ENCODE measurements at places on chromosomes 16 and 17.

- no peak for DNase-seq
These were observed 72.9 kb downstream of the DNAH9 start for GRCh38 chr17:11671126-11671525.

DNA sequence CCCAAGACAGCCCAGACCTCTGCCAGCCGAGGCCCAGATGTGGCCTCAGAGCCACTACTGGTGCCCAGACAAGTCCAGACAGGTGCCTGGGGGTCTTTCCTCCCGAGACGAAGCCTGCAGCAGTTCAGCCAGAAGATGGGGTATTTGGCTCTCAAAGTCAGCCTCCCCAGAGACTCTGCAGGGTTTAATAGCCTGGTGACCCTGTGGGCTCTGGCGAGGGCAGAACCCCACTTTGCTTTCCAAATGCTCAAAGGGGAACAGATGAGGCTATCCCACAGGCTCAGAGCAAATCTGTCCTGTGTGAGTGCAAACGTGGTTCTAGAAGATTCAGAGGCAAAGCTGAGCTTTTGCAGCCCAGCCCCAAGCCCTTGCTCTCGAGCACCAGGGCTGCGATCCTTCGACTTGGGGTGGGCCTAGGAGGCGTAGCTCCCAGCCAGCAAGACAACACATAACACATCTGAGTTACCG is 236.0 kb downstream of the MRTFB start:
- DNase-seq = no peak

- DNase-seq = peak; percentile 92
These were observed 30.2 kb downstream of the TPSG1 start for GRCh38 chr16:1194665-1195392.

DNA sequence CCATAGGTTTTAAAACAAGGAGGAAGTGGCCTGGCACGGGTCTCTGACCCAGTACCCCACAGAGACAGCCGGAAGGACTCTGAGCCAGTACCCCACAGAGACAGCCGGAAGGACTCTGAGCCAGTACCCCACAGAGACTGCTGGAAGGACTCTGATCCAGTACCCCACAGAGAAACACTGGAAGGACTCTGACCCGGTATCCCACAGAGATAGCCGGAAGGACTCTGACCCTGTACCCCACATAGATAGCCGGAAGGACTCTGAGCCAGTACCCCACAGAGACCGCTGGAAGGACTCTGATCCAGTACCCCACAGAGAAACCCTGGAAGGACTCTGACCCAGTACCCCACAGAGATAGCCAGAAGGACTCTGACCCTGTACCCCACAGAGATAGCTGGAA is 49.0 kb downstream of the TRARG1 start:
- no peak for DNase-seq

DNA sequence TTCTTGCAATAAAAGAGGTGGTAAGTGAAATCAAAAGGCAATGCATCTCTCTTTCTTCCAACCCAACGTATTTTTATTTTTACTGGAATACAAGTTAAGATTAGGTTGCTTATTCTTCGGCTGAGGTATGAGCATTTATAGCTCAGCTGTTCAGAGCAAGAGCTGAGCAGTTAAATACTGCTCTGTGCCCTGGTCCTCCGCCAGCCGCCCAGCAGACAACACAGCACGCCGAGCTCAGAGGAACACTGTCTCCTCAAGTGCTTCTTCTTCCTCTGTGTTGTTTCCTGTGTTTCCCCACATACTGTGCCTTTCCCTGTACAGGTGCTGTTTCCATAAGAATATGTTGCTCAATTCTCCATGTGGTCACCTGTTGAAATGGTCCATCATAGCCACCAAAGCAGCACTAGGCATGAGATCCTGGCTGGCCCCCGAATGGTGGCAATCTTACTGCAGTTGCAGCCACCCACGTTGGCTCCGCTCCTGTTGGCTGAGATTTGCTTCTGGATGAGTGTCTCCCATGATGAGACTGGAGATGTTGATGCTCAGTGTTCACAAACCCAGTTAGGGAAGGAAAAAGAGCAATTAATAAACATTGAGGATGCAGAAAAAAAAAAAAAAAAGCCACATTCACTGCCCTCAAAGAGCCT is 515.3 kb downstream of the GRIN2A start:
- no peak for DNase-seq

DNA sequence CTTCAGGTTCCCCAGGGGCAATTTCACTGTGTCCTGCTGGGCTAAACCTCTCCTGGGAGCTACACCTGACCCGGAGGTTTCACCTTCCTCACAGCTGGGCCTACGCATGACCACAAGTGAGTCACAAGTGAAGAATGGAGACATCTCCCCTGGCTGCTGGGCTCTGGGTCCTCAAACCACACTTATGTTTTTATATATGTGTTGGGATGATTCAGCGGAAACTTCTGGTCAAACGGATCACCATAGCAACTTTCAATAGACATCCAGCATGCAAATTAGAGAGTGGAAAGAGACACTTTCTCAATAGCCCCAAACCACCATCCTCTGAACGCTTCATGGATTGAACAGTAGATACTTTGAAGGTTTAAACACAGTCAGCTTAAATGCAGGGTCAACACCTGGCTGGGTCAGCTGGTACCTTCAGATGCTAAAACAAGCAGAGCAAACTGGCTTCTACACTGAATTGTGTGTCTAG is 28.0 kb upstream of the MAF start:
- no peak for DNase-seq

DNA sequence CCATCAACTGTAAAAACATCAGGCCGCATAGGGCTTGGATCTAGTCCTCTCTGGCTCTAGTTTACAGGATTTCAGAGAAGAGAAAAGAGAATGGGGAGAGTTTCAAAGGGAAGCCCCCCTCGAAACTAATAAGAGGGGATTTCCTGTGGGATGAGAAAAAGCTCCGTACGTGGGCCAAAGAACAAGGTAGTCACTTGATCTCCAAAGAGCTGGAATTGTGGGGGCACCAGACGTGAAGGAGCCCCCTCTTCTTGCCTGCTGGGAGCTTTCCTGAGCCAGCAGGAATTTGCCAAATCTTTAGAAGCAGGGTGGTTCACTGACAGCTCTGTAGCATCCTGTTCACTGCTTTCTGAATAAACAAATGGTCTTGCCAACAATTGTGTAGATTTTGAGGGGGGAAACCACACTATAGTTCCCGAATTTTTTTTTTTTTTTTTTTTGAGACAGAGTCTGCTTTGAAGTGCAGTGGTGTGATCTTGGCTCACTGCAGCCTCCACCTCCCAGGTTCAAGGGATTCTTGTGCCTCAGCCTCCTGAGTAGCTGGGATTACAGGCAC is 7.0 kb upstream of the TMIGD1 start:
- no peak for DNase-seq

DNA sequence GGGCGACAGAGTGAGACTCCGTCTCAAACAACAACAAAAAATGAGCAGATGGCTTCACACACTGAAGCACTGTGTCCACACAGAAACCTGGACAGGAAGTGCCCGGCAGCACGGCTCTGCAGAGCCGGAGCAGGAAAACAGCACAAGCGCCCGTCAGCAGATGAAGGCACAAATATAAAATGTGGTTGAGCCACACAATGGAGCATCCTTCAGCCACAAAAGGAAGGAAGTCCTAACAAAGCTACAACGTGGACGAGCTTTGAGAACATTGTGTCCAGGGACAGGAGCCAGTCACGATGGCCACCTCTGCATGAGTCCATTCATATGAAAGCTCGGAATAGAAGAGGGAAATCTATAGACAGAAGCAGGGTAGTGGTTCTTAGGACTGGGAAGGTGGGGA is 15.7 kb downstream of the RHBDF2 start:
- no peak for DNase-seq

DNA sequence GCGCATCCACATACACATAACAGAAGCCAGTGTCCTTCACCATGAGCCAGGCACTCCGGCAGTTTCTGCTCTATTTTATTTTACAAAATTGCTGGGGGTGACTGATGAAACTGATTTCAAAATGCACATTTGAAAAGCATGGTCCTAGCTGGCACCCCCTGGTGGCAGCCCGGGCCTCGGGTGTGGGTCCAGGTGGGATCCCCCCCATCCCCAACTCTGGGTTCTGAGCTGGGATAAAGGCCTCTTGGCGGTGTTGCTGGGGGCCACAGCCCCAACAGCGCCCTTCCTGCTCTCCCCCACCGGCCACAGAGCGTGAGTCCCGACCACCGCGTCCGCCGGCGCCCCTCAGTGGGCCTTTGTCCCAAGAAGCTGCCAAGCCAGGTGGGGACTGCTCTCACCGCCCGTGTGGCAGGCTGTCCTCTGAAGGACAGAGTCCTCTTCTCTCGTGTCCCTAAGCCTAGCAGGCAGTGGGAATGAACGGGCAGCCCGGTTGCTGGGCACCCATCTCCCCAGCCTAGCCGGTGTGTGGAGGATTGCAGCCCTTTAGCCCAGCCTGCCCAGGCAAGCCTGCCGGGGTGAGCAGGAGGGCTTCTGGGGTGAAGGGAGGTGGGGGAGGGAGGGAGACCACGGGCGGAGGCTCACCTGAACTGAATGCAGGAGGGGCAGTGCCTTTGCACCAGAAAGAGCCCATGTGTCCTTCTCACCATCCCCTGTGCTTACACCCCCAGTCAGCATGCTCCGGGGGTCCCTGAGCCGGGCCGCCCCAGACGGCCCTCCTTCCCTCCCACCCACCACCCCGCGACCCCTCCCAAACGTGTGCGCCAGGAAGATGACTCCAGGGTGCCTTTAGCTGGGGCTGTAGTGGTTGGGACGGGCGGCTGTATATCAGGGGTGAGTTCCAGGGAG is 898 bp downstream of the SNAI3 start:
- peak; percentile 73 for DNase-seq

- DNase-seq = no peak
These were observed 6.2 kb downstream of the COL1A1 start for GRCh38 chr17:50194934-50195865.

- DNase-seq = peak; percentile 37
These were observed 11.8 kb upstream of the GAS7 start for GRCh38 chr17:10210151-10210574.

DNA sequence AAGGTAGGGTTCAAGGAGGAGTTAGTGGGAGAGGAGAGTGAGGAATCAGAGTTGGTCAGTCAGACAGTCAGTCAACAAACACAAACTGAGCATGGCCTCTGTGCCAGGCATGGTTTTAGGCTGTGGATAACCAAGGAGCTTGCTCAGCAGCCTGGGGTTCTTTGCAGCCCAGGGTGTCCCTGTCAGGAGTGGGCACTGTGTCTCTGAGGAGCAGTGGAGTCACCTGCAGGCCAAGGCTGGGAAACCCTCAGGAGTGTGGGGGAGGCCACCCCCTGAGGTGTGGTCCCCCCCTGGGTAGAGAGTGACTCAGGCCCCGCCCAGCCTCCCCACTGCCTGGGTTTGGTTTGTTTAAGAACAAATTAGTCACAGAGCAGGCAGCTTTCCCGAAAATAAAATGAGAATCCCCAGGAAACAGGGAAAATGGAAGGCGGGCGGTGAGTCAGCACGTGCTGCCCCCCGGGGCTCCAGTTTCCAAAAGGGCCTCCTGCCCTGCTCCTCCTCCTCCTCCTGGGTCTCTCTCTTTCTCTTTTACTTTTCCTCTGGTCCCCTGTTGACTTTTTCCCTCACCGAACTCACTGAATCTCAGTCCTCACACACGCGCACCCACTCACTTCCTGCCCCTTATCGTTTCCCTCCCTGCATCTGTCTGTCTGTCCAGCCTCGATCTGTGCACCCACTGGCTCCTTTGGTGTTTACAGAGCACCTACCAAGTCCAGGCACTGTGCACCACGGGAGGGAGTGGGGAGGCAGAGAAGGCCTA is 44.3 kb downstream of the SOCS3 start:
- DNase-seq = peak; percentile 36

DNA sequence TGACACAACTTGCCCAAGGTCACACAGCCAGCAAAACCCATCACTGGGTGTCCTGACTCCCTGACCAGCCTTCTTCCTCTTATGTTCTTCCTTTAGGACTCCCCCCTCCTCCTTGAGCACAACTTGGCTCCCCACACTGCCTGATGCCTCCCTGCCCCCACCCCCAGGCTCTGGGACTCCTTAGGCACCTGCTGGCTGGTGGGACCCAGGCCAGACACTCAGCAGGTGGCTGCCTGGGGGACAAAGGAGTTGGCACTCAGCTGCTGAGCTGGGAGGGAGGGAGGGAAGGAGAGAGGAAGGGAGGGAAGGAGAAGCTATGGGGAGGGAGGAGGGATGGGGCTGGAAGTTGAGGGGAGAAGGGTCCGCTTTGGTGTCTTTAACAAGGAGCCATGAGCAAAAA is 8.0 kb downstream of the SEZ6 start:
- no peak for DNase-seq

- peak; percentile 47 for DNase-seq
These were observed 68.5 kb upstream of the DNAH17 start for GRCh38 chr17:78645421-78646295.

GRCh38 chr17:79843816-79844800 is 4.9 kb upstream of the CBX4 start:
- DNase-seq = peak; percentile 76

DNA sequence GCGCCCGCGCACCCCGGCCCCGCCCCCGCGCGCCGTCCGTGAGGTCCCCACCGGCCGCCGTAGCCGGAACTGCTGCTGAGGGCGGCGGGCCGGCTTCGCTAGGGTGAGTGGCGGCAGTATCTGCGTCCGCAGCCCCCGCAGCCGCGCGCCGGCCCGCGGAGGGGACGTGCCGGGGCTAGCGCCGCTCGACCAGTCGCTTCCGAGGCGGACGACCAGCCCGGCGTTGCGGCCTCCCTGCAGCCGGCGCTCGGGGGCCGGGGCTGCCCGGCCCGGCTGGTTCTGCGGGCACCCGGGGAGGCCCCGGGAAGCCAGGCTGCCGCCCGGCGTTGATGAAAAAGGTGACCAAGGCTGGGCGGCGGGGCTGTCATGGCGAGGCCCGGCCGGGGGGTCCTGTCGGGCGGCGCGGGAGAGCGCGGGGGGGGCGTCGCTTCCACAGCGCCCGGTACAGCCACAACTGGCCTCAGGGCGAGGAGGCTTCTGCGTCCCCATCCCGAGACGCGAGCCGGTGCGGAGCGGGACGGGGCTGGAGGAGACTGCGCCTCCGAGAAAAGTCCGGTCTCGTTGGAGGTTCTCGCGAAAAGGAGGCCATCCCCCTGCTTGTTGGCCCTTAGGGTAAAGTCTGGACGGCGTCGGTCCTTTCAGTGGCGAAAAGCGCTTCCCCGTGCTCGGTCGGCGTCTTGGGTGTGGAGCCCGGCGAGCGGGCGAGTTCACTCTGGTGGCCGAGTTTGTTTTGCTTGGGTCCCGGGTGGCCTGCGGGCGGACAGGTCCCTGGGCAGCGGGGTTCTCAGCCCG is at the start of gene CRAMP1:
Gene CRAMP1, plus strand, starts transcription at position 41 of the 792 bp plus-strand sequence. CDS start 2,280 bp downstream, outside the sequence.
- no peak for DNase-seq

DNA sequence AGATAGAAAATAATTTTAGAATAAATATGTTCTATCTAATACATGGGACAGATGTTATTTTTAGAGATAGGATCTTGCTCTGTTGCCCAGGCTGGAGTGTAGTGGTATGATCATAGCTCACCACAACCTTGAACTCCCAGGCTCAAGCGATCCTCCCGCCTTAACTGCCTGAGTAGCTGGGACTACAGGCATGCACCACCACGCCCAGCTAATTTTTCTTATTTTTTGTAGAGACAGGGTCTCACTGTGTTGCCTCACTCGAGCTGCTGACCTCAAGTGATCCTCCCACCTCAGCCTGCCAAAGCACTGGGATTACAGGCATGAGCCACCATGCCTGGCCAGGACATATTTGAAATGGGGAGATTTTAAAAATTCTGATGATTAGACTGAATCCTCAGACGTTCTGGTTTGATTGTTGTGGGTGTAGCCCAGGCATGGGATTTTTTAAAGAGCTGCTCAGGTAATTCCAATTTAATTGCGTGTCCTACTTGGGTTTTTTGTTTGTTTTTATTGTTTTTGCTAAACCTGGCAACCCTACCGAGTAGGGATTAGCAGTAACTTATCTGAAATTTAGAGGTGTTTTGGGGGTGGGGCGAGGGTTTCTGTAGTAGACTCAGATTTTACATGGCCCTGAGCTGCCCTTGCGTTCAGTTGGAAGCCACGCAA is 142.9 kb downstream of the RAB11FIP4 start:
- DNase-seq = no peak

GRCh38 chr16:69267633-69268032 is 43.5 kb upstream of the VPS4A start:
- DNase-seq = no peak

GRCh38 chr16:79891458-79891857 is 290.9 kb upstream of the MAF start:
- DNase-seq = no peak

All from iPS-NIHi11 (cell line).